ENCODE measurements at places on chromosomes 4 and X.

DNA sequence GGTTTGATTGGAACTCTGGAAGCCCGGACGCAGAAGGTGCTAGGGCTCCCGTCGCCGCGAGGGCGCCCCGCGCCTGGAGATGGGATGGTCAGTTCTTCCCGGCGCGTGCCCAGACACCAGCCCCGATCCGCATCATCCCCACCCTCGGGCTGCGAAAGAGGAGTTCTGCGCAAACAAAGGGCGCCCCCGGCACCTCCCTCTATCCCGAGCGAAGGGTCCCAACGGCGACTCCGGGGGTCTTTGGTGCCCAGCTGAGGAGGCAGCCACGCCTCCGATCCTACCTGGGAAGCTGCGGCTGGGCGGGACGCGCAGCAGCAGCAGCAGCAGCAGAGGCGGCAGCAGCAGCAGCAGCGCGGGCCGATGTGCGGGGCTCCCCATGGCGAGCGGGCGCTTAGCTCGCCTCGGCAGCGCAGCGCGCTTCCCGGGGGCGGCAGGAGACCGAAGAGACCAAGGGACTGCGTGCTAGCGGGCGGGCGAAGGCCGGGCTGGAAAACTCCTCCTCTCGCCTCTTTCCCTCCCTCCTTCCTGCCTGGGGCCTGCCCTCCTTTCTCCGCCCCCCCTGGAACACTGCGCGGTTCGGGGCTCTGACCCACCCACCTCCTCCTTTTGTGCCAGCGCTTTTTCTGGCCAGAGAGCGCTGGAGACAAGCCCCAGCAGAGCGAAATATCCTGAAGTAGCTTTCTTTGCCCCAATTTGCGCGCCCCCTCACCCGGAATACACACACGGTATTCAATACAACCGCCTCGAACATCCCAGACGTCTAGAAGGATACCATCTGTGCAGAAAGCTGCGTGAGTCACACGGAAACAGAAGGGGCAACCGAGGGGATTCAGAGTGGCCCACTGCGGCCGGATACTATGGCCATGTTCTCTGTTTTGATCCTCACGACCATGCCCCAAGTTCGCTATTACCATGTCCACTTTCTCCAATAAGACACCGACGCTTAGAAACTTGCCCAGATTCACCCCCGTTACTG lies at the start of gene SRPX:
Gene SRPX, minus strand, starts transcription at position 457 of the 976 bp plus-strand sequence. Its CDS starts 79 bp downstream, at position 378.
- peak; percentile 73 for DNase-seq

- no peak for DNase-seq
Observed at GRCh38 chr4:6349896-6350603, 80.4 kb downstream of the WFS1 start.

- no peak for DNase-seq
Observed at GRCh38 chr4:145498430-145498829, 16.8 kb downstream of the SMAD1 start.

DNA sequence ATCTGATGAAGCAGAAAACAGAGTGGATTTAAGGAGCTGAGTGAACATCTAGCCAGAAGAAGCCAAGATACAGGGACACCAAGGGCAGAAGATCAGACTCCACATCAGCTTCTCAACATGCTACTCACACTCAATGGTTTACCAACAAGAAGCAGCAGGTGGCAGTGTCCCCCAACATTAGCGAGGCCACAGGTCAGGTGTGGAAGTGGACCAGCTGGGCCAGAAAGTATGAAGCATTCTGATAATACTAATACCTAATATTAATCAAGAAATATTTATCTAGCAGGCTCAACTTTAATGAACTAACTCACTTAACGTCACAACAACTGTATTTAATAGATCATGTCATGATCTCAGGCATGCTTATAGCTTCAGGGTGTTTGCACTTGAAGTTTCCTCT lies 73.4 kb upstream of the TTC29 start:
- DNase-seq: peak; percentile 76

DNA sequence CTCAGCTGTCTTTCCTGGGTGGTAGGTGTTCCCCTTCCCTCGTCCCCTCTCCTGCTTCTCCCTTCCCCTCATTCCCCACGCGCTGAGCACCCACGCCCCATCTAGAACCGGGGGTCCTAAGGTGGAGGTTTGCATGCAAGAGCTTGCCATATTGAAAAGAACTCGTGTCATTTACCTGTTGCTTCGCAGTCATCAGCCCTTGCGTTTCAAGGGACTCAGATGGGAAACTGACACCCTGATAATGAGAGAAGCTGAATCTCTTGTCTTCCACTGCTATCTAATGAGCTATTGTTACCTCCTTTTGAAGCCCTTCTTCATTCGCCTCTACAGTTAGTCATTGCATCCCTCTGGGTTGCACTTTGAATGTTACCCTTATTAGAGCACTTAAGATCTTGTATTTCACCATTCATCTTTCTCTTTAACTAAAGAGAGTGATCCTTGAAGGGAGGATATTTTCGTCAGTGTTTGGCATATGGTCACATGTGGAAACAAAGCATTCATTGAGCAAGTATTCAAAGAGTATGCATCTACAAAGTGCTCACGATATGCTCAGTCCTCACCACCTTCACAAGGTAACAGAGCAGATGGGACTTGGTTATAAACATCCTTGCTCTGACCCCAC lies 25.7 kb downstream of the ARL9 start:
- DNase-seq: no peak

GRCh38 chr4:60619531-60620305 lies 580.4 kb upstream of the ADGRL3 start:
- no peak for DNase-seq

GRCh38 chr4:79235095-79235494 lies 90.8 kb downstream of the NAA11 start:
- DNase-seq: no peak

GRCh38 chrX:7270933-7271332 lies 123.0 kb upstream of the PUDP start:
- DNase-seq: no peak

DNA sequence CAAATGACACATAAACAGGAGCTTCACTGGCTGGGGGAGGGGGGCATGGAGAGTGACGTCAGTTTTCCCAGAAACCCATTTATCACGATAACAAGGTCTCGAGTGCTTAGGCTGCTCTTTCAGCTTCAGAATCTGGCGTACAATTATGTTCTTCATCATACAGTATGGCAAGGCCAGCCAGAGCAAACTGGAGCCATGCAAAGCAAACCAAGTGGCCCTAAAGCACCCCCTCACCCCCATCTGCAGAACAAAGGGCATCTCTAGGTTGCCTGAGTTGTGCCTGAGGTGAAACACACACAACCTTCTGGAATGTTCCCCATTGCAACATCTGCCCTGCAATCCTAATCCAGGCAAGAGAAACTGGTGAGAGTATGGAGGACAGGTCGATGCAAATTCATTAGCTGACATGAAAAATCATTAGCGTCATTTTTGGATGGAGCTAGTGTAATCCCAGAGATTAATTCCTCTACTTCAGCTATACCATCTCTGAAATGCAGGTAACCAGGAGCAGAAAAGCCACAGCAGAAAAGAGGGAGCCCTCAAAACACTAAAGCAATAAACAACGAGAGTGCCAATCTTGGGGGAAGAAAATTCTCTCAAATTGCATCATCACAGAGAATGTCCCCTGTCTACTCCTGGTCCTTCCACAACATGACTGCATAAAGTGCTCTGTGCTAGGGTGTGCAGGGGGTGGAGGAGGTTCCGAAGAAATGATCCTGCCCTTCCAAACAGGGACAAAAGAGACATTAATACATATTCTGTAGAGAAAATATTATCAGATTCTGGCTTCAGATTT lies 1.8 kb downstream of the SEPTIN6 start:
- DNase-seq: no peak

- DNase-seq: no peak
Observed at GRCh38 chr4:135833529-135833928, 1631.9 kb upstream of the PABPC4L start.

DNA sequence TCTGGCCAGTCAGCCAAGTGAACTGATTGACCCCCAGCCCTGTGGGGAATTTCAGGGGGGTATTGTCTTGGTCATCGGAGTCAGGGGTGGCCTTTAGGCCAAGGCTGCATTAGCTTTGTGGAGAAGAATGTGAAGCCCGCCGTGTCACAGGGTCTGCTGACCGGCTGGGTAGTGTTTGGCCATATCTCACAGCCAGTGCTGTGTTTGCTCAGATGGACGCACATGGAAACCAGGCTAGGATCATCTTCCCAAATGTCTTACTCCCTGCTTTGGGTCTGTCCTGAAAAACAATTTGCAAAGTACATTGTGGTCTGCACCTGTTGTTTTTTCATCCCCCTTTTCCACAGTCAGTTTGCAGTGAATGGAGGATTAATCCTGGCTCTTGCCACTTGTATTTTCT lies 13.0 kb downstream of the TMEM164 start:
- no peak for DNase-seq

GRCh38 chr4:1244978-1245471 lies 3.9 kb downstream of the CTBP1 start:
- no peak for DNase-seq

DNA sequence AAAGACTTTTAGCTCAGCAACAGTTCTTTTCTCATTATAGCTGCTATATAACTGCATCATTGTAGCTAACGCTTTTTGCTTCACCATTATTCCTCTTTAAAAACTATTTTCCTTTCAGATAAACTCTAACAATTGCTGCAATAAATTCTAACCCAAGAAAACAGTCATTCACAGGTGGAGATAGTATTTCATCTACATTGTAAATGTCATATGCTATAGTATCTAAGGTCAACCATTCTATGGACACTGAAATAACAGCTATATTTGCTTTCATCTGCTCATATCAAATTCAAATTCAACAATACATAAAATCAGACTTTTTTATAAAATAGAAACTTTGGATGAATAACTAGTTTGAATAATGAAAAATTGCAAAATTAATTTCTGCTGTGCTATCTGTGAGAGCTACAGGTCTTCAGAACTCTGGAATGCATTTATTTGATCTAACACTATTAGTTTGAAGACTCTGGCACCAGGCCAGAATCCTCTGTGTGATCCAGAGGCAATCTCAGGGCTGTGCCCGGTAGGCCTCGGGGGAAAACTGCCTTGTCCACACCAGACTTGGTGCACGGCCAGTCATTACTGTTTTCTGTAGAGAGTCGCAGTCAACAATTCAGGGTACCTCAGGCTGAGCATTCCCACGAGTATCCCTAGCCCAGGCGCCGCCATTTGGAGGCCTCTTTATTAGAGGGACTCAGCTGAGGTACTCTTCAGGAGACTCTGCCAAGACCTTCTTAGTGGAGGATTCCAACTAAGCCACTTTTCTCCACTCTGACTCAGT lies 332.4 kb downstream of the SLC7A11 start:
- DNase-seq: no peak

- DNase-seq: no peak
Observed at GRCh38 chrX:135416546-135416945, 5.2 kb upstream of the SMIM10L2A start.

DNA sequence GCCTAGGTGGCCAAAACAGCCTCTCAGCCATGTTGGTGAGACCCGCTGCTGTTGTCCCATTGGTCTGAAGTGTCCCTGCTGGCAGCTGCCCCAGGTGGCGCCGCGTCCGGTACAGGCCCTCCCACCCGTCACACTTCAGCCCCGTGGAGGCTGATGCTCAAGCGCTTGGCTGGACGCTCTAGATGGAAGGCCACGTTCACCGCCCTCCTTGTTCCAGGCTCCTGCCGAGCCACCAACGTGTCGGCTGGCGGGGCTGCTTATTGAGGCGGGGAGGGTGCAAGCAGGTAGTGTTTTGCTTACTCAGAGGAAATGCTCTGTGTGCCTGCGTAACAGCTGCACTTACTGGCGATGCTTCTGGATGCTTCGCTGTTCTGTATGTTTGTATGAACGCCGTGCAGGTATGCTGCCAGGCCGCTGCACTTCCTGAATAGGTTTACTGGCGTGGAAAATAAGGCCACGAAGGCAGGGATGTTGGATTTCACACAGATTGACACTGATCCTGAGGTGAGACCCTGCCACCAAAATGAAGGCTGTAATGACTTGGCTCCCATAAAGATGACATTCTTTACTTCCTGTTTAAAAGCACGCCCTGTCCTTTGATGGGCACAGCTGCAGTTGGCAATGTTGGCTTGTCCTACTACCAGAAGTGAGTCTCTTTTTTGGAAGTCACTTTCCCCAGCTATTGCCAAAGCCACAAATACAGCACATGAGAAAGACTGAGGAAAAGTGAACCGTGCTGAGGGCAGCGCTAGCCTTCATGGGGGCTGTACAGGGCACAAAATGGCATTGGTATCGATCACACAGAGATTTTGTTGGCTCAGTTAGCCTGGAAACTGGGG lies 21.0 kb upstream of the CLCN4 start:
- DNase-seq: no peak

DNA sequence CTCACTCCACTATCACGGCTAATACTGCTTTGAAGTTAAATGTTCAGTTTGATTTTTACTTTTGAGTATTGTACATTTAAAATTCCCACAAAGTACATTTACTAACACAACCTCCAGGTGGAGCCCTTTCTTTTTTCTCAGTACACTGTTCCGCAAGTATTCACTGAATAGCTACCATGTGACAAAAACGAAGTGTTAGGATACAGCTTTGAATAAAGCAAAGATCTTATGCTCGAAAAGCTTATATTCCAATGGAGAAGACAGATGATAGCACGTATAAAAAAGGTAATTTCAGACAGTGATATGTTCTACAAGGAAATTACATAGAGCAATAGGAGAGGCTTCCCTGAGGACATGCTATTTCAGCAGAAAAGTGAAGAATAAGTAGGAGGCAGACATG lies 60.7 kb upstream of the ABCG2 start:
- DNase-seq: no peak

DNA sequence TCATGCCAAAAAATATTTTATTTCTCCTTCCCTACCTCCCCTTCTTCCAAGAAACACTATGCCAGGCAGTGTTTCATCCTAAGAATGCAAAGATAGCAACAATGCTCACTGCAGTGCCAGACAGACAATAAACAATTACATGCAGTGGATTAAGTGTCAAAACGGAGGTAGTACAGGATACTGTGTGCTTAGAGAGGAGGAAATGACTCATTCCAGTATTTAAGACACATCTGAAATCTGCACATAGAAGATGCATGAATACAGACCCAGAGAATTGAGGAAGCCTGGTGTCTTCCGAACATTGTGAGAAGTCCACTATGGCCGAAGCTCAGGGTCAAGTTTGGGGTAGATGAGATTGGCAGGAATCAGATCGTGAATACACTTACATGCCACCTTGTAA lies 326.4 kb downstream of the PPP3CA start:
- no peak for DNase-seq

DNA sequence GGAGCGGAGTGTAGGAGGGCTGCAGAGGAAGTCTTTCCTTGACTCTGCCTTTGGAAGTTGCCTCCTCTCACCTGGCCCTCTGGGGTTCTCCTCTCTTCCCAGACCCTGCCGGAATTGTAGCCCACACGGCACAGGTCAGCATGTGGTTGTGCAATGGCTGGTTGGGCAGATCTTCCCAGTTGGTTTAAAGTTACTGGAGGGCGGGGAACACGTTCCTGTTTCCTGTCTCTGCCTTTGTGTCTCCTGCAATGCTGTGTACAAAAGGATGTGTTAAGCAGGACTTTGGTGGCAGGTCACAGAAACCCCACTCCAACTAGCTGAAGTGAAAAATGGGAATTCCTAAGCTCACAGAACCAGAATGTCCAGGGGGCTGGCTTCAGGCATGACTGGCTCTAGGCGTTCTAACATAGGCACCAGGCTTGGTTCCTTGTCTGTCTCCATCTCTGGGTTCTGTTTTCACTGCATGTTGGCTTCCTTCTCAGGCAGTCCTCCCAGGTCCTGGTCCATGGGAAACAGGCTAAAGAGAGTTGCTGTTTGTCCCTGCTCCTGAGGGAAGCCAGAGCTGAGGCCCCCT lies 19.9 kb downstream of the SORCS2 start:
- DNase-seq: no peak

GRCh38 chrX:138345801-138346200 lies 365.7 kb downstream of the FGF13 start:
- no peak for DNase-seq

GRCh38 chr4:128387600-128388351 lies 100.2 kb upstream of the PGRMC2 start:
- no peak for DNase-seq

GRCh38 chr4:121696581-121697461 lies at the start of gene ANXA5:
Gene ANXA5, minus strand, starts transcription at chr4:121696980. Its CDS starts 391 bp downstream, at chr4:121696589.
- peak; percentile 94 for DNase-seq
